ENCODE measurements at places on chromosomes 7 and 10.
A peak's percentile ranks its signal among the peaks of the same experiment; 100 is the strongest.

- no peak for DNase-seq
Measured at GRCh38 chr10:91042069-91042468, 121.2 kb upstream of the ANKRD1 start.

GRCh38 chr7:11317766-11318165 is 344.1 kb downstream of the PHF14 start:
- DNase-seq = no peak

DNA sequence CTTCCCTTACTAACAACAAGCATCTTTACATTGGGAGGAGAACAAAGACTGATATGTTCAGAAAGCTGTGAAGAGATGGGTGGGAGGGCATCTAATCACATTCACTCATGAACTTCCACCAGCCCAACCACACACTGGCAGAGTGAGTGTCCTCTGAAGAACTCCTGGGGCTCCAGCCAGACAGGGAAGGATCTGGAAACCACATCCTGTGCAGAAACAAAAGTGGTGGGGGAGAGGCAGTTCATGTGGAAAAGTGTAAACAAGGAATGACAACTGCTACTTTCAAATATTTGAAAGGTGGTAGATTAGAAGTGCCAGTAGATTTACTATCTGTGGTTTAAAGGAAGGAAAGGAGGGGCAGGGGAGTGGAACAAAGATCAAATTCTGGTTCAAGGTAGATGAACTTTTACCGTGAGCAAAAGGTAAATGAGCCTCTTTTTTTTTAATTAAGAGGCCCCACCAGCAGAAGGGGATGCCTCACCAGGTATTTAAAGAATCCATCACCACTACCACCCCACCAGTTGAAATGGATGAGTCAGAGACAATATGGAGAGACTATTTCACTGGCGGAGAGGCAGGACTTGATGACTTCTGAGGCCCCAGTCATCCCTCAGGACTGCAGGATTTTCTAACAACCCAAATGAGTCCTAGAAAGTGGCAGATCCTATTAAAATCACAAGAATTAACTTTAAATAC is 34.5 kb downstream of the GOT1 start:
- DNase-seq = peak; percentile 17

- DNase-seq = no peak
Measured at GRCh38 chr10:86681047-86681446, 12.7 kb downstream of the LDB3 start.

DNA sequence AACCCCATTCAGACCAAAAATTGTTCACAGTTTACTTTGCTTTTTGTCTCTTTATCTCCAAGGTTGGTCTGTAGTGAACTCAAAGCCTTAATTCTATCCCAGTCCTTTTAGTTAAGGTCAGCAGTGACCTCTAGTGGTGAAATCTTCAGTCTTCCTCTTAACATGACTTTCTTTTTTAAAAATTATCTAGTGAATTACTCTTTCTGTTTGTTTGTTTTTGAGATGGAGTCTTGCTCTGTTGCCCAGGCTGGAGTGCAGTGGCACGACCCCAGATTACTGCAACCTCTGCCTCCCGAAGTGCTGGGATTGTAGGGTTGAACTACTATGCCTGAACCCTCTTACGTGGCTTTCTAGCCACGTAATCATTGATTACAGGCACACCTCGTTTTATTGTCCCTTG is 25.0 kb downstream of the ZNF487 start:
- DNase-seq = peak; percentile 92

DNA sequence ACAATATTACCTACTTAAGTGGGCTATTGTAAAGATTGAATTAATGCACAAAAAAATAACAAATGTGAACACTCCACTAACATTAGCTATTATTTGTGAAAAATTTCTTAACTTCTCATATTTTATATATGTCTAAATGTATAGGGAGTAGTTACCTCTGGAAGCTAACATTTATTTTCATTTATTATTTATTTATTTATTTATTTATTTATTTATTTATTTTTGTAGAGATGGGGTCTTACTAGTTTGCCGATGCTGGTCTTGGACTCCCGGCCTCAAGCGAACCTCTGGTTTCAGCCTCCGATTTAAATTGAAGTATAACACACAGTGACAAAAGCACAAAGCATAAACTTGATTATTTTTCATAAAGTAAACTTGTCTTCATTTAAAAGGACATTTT is 5.1 kb upstream of the SPOCK2 start:
- DNase-seq = no peak

GRCh38 chr7:45028920-45029344 is 28.9 kb downstream of the CCM2 start:
- DNase-seq = no peak

- DNase-seq = no peak
Measured at GRCh38 chr7:141872931-141873330, 31.6 kb upstream of the PRSS37 start.

Measured in hepatocyte (in vitro differentiated cells).